Brain (organoid and tissue), 16 donors: ENCODE measurements at places on chromosomes 13 and 19.

- peak; percentile 97 for DNase-seq
Observed at GRCh38 chr19:11481534-11482383, 913 bp upstream of the ELAVL3 start.

DNA sequence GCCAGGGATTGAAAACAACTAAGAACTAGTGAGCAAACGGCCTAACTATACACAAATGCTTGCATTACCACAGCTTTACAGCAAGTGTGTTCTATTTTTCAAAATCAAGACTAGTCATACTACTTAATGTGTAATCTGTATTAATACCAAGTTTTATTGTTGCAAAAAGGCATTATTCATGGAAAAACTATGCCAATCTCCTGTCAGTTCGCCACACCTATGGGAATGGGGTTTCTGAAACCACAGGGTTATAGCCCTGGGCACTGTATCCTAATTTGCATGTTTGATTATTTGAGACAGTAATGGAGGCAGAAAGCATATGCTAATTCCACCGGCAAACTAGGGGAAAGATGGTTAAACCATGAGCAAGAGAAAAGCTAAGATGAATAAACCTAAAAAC lies 14.3 kb downstream of the GAS6 start:
- no peak for DNase-seq

DNA sequence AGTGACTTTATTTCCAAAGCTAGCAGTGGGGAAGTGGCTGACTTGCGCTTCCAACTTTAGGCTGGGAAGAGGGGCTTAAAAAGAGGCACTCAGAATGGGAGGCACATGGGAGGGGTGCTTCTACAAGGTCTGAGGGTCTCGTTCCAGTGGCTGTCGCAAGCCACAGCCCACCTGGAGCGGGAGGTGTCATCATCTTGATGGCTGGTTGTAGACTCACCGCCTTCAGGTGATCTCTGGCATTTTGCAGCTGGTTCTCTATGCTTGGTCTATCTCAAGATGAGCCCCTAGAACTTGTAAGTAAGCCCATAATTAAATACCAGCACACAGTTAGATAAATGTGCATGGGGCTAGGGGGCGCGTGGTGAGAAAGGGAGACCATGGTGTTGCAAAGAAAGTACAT lies 9.2 kb downstream of the TEX29 start:
- DNase-seq, result no peak

DNA sequence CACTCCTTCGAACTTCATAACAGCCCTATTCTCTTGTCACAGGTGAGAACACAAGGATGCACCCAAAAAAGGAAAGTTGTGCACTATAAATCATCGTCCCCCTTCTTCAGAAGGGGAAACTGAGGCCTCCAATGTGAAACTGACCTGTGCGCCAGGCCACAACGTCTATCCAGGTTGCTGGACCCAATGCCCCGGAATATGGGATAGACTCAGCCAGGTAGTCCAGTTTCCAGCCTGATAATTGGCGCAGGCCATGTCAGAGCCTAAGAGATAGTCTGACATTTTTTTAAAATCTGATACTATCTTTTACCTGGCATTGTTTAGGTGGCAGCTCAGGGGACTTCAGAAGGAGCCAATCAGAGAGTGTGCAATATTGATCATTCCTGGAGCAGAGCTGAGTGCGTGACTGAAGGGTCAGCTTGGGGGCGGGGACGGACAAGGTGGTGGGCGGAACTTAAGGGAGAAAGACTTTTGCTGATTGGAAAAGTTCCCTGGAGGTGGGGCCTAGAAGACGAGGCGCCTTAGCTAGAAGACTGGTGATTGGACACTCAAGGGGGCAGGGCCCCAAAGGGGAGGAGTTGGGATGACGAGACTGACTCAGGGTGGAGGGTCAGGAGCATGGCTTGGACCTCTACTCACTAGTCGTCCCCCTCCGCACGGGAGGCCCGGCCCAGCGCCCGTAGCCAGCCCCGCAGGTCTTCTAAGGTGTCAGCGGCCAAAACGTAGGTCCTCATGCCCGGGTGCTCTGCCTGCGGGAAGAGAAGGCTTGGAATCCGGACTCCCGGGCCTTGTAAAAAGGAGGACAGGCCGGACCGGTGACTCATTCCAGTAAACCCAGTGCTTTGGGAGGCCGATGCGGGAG lies 8.5 kb downstream of the PLEKHA4 start:
- peak; percentile 30 for DNase-seq

- peak; percentile 31 for DNase-seq
Observed at GRCh38 chr13:24627090-24627714, 53.0 kb upstream of the ATP12A start.

- no peak for DNase-seq
Observed at GRCh38 chr19:49155820-49156346, 687 bp upstream of the HRC start.

DNA sequence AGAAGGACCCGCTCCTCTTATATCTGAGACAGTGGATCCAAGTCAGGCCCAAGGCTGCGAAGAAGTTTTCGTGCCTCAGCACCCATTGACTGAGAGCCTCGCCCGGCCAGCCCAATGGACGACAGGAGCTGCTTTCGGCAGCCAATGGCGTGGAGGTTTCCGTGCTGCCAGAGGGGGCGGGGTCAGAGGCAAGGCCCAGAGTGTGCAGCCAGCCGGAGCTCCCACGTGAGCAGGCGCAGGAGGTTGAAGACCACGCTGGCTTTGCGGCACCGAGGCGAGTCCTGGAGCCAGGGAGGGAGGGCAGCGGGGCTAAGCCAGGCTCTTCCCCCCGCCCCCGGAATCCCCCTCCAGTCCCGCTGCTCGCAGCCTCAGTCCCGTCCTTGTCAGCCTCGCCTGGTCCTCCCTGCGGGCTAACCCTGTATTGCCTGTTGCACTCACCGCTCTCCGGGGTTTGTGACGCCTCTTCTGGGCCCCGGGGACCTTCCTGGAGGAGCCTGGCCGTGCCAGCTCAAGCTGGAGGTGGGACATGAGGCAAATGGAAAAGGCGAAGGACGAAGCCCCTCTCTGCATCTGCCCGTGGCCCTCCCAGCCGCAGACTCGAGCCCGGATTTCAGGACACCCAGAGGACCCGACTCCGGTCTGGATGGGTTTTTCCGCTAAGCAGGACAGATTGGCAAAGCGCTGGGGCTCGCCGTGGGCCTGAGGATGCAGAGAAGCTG lies 1.5 kb downstream of the IFNL4 start:
- DNase-seq, result peak; percentile 56

GRCh38 chr13:73816702-73817101 lies 317.5 kb downstream of the KLF12 start:
- no peak for DNase-seq
